ENCODE measurements at places on chromosomes 4 and X. TPM values are rescaled to one million over a fixed set of nuclear protein-coding genes. Genes with fewer than 3 reads are reported as not detected.

The RNF128 gene
- total RNA-seq, result not detected

The EDA2R gene
- total RNA-seq, result 0.87 TPM

DNA sequence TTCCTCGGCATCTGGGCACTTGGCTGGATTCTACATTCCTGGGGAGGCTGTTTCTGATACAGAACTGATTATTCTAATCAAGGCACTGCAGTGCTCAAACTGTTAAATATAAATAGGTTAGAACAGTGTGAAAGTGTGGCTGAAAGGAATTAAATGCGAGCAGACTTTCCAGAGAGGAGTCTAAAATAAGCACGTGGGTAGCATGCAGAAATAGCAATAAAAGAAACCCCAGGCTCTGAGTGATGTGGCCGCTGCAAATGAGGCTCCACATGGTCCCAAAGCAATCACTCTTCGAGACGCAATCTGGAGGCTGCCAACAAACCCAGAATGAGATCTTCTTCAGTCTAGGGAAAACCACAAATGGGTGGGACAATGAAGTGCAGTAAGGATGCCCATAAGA is 30.6 kb upstream of the MTM1 start:
- DNase-seq, result no peak
- no peaks in the 10 kb centered on the region for H3K4me1 ChIP-seq
- H3K27ac ChIP-seq, result no peak overlapping the region
- peaks cover 4% of the 10 kb centered on the region for H3K36me3 ChIP-seq
- no peaks in the 10 kb centered on the region for H3K27me3 ChIP-seq

- H3K27ac ChIP-seq, result peak overlapping the region; percentile 94
- peaks cover 13% of the 10 kb centered on the region for H3K4me1 ChIP-seq
- H3K4me3 ChIP-seq, result peak overlapping the region; percentile 91
- DNase-seq, result no peak
- H3K36me3 ChIP-seq, result peaks cover 15% of the 10 kb centered on the region
Measured at GRCh38 chrX:134375691-134376090, 84.3 kb upstream of the HPRT1 start.

Measured in activated naive CD8-positive, alpha-beta T cell treated with anti-CD3 and anti-CD28 coated beads for 36 hours (primary cell).